ENCODE measurements at places on chromosomes 5 and 9. TPM values are rescaled to one million over a fixed set of nuclear protein-coding genes. Genes with fewer than 3 reads are reported as not detected.

- DNase-seq: no peak
These were observed 446.1 kb upstream of the CDH10 start for GRCh38 chr5:25090854-25091253.

DNA sequence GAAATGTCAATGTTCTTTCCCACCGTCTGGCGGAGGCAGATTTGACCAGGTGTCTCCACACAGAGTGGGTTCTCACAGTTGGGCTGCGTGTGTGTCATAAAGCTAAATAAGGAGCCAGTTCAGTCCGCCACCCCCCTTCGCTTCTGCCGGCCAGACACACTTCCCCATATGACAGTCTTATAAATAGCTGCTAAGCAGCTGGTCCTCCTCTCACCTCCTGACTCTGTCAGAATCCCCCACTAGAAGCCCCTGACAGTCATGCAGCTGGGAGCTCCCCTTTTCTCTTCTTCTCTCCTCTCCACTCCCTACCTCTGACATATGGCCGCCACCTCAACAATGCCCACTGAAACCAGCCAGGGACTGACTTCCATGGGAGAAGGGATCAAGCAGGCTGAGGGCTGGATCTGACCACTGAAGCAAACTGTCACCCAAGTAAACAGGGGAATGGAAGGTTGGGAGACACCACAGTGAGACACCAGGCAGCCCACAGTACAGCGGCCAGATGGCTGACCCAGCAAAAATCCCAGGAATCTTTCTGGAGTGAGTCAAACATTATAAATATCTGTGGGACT is 141.9 kb upstream of the EFNA5 start:
- peak; percentile 71 for DNase-seq

- DNase-seq: no peak
These were observed 359.2 kb upstream of the ZNF462 start for GRCh38 chr9:106503759-106504158.

GRCh38 chr9:2985343-2985742 is 141.4 kb upstream of the PUM3 start:
- no peak for DNase-seq

The NOL6 gene
- 11.2 TPM for total RNA-seq

GRCh38 chr5:154541553-154541952 is 63.5 kb upstream of the HAND1 start:
- DNase-seq: no peak

The INSL6 gene
- total RNA-seq: not detected

DNA sequence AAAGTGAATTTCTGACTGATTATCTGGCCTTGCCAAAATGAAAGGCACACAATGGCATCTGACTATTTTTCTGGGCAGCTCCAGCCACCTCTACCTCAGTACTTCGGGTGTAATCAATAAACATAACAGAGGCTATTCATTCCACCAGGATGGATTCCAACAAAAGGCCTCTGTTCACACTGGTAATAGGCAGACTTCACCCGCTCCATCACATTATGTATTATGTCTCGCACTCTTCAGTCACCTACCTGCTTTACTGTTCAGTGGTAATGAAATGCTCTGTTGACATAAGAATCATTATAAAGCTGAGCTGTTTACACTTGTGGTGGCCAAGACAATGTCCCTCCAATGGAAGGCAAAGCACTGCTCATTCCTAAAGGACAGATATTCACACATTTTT is 1333.7 kb upstream of the WWC1 start:
- DNase-seq: no peak

The SLC46A2 gene
- not detected for total RNA-seq

DNA sequence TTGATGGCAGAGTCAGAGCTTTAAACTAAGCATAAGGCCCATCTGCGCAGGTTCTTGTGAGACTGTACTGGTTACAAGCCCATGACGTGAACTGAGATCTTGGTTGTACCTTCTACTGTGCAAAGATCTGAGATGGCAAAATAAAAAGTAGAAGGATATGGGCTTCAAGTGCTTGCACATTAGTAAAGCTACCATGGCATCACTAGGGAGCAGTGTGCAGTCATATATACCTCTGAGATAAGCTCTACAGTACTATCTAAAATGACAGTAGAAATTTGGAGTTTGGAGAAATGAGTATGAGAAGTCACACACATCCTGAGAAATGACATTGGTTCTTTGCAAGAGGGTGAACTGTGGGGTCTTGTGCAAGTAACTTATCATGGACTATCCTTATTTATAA is 408.2 kb upstream of the PRR16 start:
- DNase-seq: no peak

DNA sequence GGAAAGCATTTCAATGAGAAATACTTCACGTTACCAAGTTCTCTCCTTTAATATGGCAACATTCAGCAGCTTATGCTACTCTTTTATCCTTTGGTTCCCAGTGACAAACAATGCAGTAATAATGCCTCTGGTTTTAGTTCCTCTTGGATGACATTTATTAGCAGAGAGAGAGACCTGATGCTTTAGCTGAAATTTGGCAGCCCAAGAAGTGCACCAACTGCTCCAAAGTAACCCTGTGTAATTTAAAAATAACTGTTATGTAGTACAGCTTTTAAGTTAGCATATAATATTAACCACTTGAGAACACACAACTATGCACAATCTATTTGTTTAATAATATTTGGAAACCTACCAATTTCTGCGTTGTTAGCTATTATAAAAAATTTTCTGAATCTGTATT is 21.8 kb downstream of the PANK3 start:
- DNase-seq: no peak

Measured in heart left ventricle (tissue), 16 donors.